ENCODE measurements at places on chromosomes 13 and 19.

DNA sequence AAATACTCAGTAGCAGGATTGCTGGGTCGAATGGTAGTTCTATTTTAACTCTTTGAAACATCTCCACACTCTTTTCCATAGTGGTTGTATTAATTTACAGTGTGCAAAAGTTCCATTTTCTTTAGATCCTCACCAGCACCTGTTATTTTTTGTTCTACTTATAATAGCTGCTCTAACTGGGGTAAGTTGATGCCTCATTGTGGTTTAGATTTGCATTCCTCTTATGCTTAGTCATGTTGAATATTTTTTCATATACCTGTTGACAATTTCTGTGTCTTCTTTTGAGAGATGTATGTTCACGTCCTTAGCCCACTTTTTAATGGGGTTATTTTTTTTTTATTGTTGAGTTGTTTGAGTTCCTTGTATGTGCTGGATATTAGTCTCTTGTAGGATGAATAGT lies 144.6 kb downstream of the NBEA start:
- DNase-seq: no peak

DNA sequence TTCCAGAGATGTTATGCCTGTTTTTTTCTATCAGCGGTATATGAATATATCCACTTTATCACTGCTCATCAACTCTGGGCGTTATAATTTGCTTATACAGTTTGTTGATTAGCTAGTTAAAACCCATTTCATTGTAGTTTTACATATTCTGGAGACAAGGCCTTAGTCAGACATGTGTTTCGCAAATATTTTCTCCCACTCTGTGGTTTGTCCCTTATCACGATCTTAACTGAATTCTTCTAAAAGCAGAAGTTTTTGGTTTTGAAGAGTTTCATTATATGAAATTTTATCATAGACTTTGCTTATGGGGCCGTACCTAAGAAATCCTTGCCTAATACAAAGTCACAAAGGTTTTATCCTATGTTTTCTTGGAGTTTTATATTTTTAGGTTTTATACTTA lies 84.6 kb downstream of the FRY start:
- DNase-seq: no peak

- no peak for DNase-seq
These were observed 2.8 kb upstream of the FOSB start for GRCh38 chr19:45464852-45465441.

- no peak for DNase-seq
These were observed 118.7 kb upstream of the SOX1 start for GRCh38 chr13:111948281-111948680.

DNA sequence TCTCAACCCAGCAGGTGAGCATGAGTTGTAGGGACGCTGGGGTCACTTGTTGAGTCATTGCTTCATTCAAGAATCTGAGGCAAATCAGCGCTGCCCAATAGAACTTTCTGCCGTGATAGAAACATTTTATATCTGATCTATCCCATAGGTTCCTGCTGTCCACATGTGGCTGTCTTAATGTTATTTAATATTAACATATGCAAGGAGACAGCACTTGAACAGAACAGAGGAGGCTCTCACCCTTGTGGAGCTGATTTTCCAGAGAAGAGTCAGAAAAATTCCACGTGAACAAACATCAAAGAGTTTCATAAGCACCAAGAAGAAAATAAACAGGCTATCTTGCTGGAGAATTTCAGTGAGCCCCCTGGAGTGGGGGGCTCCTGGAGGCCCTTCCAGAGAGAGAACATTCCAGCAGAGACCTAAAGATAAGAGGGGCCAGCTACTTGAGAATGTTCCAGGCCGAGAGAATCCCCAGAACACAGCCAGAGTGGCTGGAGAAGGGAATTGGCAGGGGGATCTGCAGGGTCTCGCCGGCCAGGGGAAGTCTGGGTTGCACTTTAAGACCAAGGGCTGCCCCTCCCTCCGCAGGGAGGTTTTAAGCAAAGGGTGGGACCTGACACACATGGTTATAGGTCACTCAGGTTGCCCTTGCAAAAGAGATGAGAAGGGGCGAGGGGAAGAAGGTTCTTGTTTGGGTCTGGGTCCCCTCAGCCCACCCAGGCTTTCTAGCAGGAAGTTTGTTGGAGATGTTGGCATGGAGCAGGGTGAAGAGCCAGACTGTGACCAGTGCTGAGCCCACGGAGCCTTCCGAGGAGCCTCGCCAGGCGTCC lies 135.7 kb downstream of the CRYL1 start:
- no peak for DNase-seq

GRCh38 chr13:78160793-78161192 lies 242.2 kb upstream of the EDNRB start:
- DNase-seq: no peak

- no peak for DNase-seq
These were observed 252.6 kb upstream of the TSHZ3 start for GRCh38 chr19:31601855-31602254.

- DNase-seq: no peak
These were observed 14.5 kb upstream of the TSPAN16 start for GRCh38 chr19:11281356-11282049.

DNA sequence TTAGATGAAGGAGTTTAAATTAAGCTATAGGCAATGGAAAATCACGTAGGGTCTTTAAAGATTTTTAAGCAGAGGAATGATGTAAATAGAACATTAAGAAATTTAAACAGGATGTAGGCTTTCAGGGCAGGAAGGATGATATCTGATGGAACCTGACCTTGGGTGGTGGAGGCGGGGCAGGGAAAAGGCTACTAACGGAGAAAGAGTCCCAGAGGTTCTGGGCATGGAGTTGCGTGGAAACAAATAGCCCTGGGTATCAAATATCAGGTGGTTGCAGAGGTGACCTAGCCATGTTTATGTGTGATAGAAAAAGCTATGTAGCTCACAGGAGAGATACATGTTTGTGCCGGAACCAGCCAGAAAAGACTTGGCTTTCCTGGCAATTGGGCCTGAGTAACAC lies 7.8 kb upstream of the CDK8 start:
- DNase-seq: no peak

DNA sequence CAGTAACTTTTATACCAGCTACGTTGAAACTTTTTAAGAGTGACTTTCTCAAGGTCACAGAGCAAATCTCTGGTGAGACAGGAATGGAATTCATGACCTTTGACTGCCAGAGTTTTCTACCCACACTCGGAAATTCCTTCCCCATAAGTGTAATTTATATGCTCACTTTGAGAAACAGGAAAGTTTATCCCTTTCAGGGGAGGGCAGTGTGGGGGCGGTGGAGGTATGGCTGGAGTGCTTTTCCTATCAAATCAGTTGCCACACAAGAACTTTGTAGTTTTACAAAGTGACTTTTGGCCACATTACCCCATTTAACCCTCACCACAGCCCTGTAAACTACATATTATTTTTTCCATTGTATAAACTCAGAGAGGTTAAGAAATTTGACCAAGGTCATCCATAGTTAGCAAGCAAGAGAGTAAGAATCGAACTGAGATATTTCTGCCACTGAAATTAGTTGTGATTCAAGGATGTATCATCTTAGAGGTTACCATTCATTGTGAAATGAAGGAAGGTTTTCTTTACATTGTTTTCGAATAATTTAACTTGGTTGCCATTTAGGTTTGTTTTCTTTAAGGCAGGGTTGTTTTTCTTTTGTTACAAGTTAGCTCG lies 5.9 kb downstream of the KLF12 start:
- no peak for DNase-seq

- DNase-seq: no peak
These were observed 4.2 kb downstream of the NEK3 start for GRCh38 chr13:52155177-52155576.

DNA sequence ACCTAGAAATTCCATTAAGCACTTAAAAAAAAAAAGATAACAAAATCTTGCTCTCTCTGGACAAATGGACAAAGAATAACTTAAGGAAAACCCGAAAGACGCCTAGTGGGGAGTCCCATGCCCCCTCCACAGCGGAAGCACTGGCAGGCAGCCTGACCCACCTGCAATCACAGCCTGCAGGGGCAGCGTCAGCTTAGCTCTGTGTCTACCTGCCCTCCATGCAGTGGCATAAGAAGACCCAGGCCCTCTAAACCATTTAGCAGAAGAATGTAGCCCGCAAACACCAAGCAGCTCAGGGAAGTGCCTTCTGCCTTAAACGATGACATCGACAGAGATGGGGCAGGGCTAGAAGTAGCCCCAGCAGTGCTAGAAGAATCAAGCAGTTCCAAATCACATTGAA lies 36.0 kb downstream of the KCTD15 start:
- DNase-seq: no peak

GRCh38 chr13:46035066-46035465 lies 17.5 kb downstream of the ZC3H13 start:
- no peak for DNase-seq

- DNase-seq: no peak
These were observed 29.3 kb downstream of the C1QTNF9 start for GRCh38 chr13:24338721-24339120.

GRCh38 chr19:12064590-12065538 lies at the start of gene ZNF844:
TSS of gene ZNF844 (plus strand) at chr19:12064731. CDS start at chr19:12064874, 143 bp downstream.
- peak; percentile 46 for DNase-seq

- DNase-seq: no peak
These were observed 60.1 kb downstream of the RNASEH2B start for GRCh38 chr13:50969691-50970090.

GRCh38 chr19:30174791-30175190 lies 197.4 kb upstream of the ZNF536 start:
- no peak for DNase-seq

GRCh38 chr13:106503272-106503671 lies 32.2 kb downstream of the EFNB2 start:
- no peak for DNase-seq

Measured in stimulated activated CD8-positive, alpha-beta memory T cell treated with anti-CD3 and anti-CD28 coated beads, Interleukin-15, amount 100 ng/mL, for 4 hours (primary cell).